Endothelial cell (in vitro differentiated cells): ENCODE measurements at places on chromosomes 4 and X.

GRCh38 chr4:140944199-140944515, 188.0 kb upstream of the TBC1D9 start:
- no peak for DNase-seq

GRCh38 chr4:7280926-7281690, 88.8 kb downstream of the SORCS2 start:
- DNase-seq, result no peak

- no peak for DNase-seq
Measured at GRCh38 chrX:7378406-7378805, 230.5 kb upstream of the PUDP start.

DNA sequence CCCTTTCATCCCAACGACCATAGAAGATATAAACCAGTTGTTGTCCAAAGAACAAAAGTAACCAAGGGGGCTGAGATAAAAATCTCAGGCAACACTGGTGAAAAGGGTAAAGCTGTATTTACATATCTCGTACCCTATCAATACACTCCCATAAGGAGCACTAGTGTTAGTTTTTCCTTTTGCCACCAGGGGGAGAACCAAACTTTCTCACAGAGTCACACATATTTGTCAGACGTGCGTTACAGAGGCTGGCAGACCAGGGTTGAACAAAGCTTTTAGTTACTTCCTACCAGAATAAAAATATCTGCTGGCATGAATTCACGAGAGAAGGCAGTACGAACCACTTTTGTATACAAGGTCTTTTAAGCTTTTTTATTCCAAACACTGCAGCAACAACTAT, 88.3 kb downstream of the AMELX start:
- peak; percentile 39 for DNase-seq
